Muscle of arm (tissue), 14 donors: ENCODE measurements at places on chromosomes 4 and X. TPM values are rescaled to one million over a fixed set of nuclear protein-coding genes. Genes with fewer than 3 reads are reported as not detected.

DNA sequence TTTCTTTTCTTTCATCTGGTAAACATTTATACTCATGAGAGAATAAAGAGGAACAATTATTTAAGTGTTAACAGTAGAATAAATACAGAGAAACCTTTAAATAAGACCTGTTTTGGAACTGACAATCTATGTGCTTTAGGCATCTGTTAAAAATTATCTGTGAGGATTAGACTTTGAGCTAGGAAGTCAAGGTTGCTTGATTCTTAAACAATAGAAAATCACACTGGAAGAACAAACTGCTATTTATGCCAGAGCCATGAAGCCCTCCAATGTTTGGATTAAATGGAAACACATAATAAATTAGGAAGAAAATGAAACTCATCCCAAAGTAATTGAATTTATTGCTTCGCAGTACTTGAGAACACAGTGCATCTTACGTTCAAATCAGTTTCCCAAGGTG is 207.2 kb upstream of the NPY2R start:
- no peak for DNase-seq

The TMEM192 gene
- polyA plus RNA-seq = 14.3 TPM

DNA sequence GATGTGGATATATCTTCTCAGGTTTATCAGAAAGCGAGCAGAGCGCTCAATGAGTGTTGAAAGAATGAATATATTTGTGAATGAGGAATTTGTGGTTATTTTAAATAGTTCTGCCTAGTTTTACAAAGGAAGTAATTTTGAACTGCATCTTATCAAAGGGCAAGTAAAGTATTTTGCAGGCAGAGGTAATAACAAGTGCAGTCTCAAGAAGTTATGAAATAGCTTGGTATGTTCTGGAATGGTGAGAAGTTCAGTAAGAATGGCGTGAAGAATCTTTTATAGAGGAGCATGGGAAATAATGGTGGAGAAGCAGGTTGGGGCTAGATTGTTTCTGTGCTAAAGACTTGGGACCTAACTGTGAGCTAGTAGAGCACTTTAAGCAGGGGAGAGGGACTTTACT is 10.9 kb downstream of the TMA16 start:
- DNase-seq = no peak

GRCh38 chrX:118631586-118631985 is 95.8 kb upstream of the IL13RA1 start:
- no peak for DNase-seq

DNA sequence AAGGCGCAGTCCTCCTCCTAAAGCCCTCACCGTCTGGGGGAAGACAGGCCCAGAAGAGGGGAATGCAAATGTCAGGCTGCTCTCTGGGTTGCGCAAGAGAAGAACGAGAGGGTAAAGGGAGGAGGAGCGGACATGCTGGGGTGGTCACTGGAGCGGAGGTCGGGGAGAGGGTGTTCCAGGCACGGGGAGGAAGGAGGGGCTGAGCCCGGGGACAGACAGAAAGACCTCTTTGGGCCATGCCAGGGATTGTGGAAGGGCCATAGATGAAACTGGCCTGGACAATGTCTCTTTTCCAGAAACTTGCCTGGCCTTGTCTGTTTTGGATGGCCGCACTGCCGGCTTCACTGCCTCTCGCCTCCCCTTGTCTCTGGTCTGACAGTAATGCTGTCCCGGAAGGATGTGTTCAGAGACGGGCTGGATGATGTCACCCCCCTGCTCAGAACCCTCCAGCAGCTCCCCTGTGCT is 121.0 kb downstream of the SORCS2 start:
- DNase-seq = no peak

The SHROOM3 gene
- 44.0 TPM for polyA plus RNA-seq

The SYN1 gene
- polyA plus RNA-seq = 8.5 TPM

GRCh38 chr4:119211867-119212233 is 663 bp upstream of the USP53 start:
- no peak for DNase-seq

The ARHGAP6 gene
- polyA plus RNA-seq = 11.1 TPM

DNA sequence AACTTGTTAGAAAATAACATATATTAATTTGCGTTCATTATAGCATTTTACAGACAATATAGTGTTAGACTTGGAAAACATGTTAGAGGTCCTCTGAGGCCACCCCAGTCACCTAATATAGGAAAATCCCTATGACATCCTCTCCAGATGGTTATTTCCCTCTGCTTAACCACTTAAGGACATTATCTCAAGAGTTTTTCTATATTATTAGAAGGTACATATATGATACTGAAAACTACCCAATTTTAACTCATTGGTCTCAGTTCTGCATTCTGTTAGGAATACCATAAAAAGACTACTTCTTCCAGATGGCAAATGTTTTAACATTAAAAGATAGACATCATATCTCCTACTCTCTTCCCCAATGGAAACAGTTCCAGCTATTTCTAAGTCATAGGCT is 21.4 kb downstream of the PTPN13 start:
- DNase-seq = no peak

The CTPS2 gene
- 17.6 TPM for polyA plus RNA-seq

- no peak for DNase-seq
Observed at GRCh38 chrX:150880808-150881165, 17.7 kb downstream of the CD99L2 start.

GRCh38 chr4:71187404-71188155 is 151.2 kb upstream of the SLC4A4 start:
- peak; percentile 35 for DNase-seq

DNA sequence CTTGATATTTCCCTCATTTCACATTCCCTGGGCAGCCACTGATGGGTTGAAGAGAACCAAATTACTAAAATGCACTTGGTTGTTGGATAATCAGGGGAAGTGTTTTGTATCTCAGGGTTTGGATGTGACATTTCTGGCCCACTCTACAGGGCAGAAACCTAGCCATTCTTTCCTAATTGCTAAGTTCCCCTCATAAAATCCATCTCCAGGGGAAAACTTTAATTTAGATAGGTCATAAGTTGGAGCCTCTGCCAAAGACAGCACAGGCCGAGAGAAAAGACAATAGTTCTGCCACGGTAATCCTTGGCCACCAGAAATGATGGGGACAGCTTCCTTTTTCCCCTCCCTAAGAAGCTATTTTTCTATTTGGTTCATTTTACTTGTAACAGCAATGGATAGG is 192.7 kb upstream of the C1QTNF7 start:
- no peak for DNase-seq

DNA sequence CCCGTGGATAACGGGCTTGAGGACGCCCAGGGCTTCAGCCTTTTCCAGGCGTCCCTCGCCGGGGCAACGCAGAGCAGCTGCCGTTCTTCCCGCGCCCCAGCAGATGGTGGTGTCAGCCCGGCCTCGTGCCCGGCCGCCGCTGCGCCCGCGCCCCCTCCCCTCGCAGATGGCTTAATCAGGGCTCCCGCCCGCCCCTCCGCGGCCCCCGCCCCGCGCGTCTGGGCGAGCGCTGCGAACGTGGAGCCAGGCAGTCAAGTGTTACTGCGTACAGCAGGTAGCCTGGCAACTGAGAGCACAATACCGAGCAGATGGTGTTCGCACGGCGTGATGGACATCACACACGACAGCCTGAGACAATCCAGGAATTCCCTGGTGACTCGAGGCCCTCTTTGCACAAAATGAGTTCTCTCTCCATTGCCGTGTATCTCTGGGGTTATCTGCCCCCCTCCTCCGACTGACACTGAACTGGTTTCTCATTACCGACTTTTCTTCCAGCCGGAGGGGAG is 69.3 kb downstream of the MGST2 start:
- DNase-seq = peak; percentile 89
